Activated CD4-positive, alpha-beta T cell treated with anti-CD3 and anti-CD28 coated beads, Interleukin-2, amount 50 U/mL, for 48 hours (primary cell): ENCODE measurements at places on chromosomes 16 and 17.

DNA sequence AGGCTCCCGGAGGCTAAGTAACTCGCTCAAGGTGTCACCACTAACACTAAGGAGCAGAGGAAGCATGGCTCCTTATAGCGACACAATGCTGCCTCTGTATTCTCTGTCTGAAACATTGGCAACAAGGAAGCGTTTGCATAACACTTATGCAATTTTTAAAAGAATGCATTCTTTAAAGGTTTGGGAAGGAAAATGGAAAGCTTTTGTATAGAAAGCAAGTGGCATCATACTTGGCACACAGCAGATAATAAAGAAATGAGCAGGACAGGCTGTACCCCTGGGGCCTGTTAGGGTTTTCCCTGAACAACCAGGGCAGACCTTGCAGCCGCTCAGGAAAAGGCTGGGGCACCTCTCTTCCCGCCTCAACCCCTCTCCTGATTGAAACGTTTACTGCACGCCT is 36.9 kb downstream of the PPL start:
- DNase-seq = no peak

GRCh38 chr16:2475413-2476344 is 752 bp downstream of the TBC1D24 start:
- DNase-seq = no peak

DNA sequence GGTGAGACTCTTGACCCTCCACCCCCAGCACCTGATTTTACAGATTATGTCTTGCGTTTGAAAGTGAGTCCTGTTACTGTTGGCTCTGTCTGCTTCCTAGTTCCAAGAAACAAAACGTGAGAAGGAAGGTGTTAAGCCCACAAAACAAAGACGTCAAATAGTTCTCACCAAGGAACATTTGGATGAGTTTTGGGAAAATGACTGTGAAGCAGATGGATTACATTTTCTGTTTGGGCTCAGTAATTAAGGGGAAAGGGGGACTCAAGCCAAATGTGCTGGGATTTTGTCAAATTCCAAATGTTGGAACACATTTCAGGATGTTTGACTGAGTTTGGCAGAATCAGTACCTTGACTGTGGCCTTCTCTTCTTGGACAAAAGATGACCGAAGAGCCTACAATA is 71.2 kb downstream of the PCTP start:
- no peak for DNase-seq

DNA sequence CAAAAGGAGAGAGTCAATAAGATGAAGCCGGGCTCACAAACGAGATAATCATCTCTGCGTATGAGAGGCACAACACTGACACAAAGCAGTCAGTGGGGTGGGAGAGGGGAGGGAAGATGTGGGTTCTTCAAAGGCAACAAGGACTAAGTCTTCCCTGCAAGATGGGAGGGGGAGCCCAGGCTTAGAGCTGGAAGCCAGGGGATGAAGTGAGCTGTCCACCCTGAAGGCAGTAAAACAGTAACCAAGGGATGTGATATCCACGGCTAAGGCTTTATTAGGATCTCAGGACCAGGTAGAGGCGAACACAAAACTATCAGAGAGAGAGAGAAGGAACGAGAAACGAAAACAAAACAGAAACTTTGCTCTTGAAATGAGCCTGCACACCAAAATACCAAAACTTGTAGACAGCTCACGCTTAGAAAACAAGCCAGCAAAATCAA is 115.9 kb downstream of the DYNLRB2 start:
- DNase-seq = peak; percentile 31

- DNase-seq = no peak
Measured at GRCh38 chr17:72240333-72240732, 119.5 kb downstream of the SOX9 start.

GRCh38 chr17:11944587-11944986 is 52.7 kb downstream of the ZNF18 start:
- no peak for DNase-seq

DNA sequence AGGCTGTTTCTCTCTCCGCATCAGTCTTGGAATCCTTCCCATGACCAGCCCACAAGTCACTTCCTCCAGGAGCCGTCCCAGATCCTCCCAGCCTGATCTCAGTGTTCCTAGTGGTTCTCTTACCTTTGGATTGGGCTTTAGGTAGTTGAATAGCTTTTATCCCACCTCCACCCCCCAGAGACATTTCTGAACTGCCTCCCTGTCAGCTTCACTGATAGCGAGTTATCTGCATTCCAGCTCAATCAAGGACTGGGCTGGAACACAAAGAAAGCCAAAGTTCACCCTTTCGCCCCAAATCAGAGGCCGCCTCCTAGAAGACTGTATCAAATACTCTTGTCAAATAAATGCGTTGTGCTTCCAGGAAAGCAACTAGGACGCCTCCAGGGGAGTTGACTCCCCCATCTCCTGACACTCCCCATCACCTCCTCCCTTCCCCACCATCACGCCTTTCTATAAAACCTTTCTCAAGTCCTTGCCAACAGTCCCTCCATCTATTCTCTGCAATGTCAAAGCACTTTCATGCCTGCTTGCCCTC is 72.7 kb downstream of the TMEM132E start:
- no peak for DNase-seq

GRCh38 chr17:20908313-20909267 is 134.2 kb downstream of the USP22 start:
- DNase-seq = peak; percentile 81

DNA sequence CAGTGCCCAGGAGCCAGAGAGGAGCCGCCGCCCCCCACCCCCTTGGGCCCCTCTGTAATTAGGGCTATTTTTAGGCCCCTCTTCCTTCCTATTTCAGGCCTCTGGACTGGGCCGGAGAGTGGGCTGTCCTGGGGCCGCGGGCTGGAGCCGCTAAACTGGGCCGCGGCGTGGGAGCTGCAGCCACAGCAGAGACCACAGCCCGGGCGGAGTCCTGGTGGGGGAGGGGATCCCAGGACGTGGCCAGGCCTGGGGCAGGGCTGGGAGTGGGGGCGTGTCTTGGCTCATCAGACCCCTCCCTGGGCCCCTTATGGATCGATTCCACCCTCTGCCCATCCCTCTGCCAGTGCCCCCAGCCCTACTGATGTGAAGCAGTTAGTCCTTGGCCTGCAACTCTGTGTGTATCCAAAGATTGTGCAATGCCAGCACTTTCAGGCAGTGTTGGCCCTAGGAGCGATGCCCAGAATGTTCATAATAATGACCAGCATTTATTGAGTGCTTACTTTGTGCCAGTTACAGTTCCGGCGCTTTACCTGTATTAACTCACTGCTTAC is 15.0 kb upstream of the TAC4 start:
- DNase-seq = no peak

- DNase-seq = no peak
Measured at GRCh38 chr16:68478526-68479250, 30.4 kb upstream of the SMPD3 start.

- DNase-seq = no peak
Measured at GRCh38 chr16:66914541-66914940, 4.1 kb downstream of the CDH16 start.

DNA sequence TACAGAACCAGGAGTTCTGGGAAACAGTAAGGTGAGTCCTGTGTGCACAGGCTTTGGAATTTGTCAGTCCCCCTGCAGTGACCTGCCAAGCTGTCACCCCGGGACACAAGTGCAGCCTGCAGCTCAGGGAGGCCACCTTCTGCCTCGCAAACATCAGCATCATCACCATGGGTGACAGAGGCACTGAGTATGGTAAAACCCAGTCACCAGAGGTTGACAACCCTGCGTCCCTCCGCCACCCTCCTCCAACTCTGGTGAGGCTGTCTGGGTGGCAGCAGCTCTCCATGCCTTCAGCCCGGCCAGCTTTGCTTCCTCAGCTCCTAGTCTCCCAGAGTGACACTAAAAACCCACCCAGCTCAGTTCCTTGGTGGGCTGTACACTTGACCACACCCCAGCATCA is 221.0 kb downstream of the CPPED1 start:
- DNase-seq = no peak

GRCh38 chr16:30964574-30965226 is 7.1 kb downstream of the SETD1A start:
- DNase-seq = no peak

DNA sequence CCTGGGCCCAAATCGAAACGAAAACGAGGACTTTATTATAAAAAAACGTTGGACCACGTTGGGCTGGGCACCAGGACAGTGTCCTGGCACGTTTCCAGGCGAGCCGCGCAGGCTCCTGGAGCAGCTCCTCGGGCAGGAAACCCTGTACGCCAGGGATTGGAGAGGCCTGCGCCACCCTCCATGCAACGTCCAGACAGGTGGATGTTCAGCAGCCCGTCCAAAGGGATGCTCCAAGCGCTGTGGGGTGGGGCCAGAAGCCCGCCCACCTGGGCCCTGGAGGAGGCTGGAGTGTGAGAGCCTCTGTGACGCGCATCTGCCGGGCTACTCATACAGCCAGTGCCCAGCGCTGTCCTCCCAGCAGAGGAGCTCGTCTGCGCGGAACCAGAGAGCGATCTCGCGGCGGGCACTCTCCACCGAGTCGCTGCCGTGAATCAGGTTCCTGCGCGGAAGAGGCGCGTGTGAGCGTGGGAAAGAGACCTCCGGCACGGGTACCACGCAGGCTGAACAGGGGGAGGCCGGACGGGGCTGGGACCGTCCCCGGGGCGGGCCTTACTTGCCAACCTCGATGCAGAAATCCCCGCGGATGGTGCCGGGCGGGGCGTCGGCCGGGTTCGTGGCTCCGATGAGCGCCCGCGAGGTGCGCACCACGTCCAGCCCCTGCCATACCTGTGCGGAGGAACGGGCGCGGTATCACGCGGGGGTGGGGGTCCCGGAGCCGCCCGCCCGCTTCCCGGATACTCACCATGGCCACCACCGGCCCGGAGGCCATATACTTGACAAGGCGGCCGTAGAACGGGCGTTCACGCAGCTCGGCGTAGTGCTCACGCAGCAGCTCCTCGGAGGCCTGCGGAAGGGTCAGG is 785 bp downstream of the NME3 start:
- DNase-seq = peak; percentile 64

DNA sequence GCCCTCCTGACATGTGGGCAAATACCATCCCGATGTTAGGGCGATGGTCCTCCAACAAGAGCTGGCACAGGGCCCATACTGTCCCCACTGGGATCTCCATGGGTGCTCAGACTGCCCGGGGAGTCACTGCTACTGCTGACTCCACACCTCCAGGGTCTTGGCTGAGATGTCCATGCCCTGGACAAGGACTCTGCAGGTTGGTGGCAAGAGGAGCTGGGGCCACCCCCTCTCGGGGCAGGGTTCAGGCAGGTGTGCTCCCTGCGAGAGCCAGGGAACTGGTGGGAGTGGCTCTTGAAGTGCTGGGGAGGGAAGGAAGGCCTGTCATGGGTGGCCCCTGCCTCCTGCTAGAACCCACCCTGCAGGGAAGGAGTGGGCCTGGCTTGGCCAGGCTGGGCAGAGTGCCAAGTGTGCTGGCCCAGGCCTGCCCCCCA is 6.4 kb downstream of the CASKIN2 start:
- no peak for DNase-seq

DNA sequence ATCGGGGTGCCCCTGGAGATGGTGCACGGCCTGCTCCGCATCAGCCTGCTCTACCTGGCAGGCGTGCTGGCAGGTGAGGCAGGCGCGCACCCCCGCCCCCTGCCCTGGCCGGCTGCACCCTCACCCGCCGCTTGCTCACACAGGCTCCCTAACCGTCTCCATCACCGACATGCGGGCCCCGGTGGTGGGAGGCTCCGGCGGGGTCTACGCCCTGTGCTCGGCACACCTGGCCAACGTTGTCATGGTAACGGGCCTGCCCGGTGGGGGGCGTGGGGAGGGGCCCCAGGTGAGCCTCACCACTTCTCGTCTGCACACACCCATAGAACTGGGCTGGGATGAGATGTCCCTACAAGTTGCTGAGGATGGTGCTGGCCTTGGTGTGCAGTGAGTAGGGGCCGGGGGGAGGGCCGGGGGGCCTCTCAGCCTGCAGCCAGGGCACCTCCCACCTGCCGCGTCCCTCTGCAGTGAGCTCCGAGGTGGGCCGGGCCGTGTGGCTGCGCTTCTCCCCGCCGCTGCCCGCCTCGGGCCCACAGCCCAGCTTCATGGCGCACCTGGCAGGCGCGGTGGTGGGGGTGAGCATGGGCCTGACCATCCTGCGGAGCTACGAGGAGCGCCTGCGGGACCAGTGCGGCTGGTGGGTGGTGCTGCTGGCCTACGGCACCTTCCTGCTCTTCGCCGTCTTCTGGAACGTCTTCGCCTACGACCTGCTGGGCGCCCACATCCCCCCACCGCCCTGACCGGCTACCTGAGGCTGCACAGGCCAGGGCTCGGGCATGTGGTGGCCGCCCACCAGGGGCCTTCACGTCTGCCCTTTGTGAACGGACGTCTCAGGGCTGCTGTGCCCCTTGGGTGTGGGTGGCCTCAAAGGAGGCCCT is 2.1 kb downstream of the RHBDL1 start:
- DNase-seq = no peak

GRCh38 chr16:66267292-66268014 is 99.0 kb upstream of the CDH5 start:
- DNase-seq = no peak

DNA sequence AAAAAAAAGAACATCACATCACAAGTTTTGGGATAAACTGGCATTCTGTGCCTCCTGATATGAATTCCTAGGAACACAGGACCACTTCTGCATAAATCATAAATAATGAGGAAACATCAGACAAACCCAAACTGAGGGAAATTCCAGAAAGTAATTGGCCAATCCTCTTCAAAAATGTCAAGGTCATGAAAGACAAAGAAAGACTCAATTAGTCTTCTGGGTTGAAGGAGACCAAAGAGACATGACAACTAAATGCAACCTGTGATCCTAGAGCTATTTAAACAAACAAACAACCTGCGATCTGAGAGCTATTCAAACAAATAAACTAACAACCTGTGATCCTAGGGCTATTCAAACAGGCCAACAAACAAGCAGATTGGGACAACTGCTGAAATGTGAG is 144.3 kb downstream of the VPS53 start:
- DNase-seq = no peak

GRCh38 chr17:40499551-40500189 is 1.8 kb downstream of the TNS4 start:
- no peak for DNase-seq

DNA sequence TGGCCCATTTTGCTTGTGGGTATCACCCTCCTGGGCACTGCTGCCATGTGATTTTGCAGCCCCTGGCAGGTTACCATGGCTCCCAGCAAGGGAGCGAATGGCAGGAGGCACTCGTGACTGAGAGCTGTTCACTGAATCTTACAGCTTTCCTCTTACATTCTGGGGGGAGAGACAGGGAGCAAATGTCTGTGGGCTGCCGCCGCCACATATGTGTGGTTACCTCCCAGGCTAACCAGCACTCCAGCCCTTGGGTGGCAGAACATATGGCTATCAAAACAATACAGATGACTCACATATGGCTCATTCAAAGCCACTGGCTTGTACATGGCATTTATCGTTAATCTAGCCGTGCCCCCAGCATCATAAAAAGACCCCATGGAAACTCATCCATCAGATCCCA is 19.8 kb downstream of the GTF3C1 start:
- DNase-seq = no peak

- no peak for DNase-seq
Measured at GRCh38 chr17:4090898-4091297, 51.9 kb downstream of the ZZEF1 start.

DNA sequence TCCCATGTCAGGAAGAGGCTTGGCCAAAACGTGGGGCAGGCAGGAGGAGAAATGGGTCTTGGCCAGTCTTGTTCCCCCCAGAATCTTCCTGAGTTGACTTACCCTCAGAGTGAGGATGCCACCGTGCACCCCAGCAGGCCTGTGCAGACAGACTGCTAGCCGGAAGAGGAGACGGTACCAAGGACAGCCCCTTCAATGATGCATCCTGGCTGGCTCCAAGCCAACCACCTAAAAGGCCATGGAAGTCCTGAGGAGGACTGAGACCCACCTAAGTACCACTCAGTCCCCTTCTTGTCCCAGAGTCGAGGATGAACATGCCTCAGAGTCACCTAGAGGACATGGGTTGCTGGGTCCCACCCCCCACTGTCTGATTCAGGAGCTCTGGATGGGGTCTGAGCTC is 46.7 kb upstream of the RCVRN start:
- DNase-seq = no peak
